K562 (cell line): ENCODE measurements at places on chromosomes 5 and 9. TPM values are rescaled to one million over a fixed set of nuclear protein-coding genes. Genes with fewer than 3 reads are reported as not detected.

The C5orf63 gene
- 4.3 and 5.1 TPM in 2 replicates for polyA plus RNA-seq

The NR5A1 gene
- polyA plus RNA-seq = not detected in 2 replicates

The IFNK gene
- polyA plus RNA-seq = not detected in 2 replicates

The STK32A gene
- 0.03 TPM in 1 of 2 replicates, not detected in the other for polyA plus RNA-seq

The TMEFF1 gene
- 0.11 and 0.28 TPM in 2 replicates for polyA plus RNA-seq

The CSF2 gene
- polyA plus RNA-seq = not detected in 2 replicates
